T-cell (primary cell): ENCODE measurements at places on chromosomes 1 and 21.
A peak's percentile ranks its signal among the peaks of the same experiment; 100 is the strongest.

DNA sequence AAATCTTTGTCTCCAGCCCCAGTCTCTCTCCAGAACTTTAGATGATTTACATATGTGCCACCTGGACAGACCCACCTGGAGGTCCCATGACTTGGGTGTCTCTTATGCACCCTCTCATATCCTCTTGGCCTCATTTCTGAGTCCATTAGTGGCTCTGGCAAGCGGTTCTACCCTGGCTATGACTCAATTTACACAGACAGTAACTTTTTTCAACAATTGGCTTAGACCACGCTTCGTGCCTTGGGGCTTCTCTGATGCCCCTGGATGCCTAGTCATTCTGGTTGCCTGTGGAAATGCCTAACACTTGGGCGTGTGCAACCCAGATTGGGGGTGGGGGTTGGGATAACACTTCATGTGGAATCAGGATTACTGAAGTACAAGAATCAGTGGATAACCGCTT, 57.1 kb upstream of the GADD45A start:
- DNase-seq: no peak

GRCh38 chr1:97758541-97759057, 162.2 kb downstream of the DPYD start:
- no peak for DNase-seq

DNA sequence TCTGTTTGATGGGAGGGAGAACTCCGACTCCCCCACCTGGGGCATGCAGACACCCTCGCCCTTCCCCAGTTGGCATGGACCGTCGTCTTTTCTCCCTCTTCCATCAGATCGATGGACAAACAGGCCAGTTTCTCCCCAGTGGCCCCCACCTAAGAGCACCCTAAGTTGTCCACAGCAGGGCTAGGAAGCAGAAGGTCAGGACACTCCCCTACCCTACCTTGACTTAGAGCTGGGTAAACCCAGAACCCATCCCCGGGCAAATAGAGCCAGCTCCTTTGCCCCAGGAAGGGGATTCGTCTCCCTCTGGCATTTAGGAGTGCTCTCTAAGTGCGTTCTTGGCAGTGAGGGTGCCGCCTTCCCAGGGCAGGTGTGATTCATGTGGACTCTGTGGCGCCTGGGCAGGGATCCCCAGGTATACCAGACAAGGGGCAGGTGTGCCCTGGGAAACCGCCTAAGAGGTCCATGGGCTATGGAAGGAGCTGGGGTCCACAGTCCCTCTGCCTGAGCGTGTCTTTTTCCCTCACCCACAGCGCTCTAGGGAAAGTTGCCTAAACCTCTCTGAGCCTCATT, 2.7 kb upstream of the RUNX3 start:
- DNase-seq: no peak

- no peak for DNase-seq
Measured at GRCh38 chr1:208851366-208851765, 607.2 kb upstream of the PLXNA2 start.

DNA sequence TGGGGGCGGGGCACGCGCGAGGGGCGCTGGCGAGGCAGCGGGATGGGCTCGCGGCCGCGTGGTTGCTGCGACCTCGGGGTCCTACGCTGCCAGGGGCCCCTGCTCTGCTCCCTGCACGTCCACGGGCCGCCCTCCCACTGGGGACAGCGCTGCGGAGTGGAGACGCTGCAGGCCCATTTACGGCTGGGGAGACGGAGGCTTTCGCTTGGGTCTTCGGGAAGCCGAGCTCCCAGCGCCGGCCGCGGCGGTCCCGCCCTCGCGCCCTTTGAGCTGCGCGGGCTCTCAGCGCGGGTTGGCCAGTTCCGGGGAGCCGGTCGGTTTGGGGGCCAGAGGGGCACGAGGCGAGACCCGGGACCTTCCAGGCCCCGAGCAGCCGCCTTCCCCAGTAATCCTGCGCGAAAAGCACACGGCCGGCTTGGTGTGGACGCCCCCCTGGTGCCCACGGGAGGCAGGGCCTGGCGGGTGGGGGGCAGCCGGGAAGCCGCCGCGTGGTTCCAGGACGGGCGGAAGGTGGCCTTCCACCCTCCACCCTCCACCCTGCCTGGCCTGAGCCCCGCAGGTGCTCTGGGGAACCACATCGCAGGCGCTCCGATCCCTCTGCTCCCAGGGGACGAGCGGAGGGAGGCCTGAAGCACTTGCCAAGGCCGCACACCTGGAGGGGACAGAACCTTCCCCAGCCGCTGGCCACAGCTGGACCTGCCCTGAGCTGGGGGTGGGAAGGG, 570 bp upstream of the PEX10 start:
- DNase-seq: no peak

DNA sequence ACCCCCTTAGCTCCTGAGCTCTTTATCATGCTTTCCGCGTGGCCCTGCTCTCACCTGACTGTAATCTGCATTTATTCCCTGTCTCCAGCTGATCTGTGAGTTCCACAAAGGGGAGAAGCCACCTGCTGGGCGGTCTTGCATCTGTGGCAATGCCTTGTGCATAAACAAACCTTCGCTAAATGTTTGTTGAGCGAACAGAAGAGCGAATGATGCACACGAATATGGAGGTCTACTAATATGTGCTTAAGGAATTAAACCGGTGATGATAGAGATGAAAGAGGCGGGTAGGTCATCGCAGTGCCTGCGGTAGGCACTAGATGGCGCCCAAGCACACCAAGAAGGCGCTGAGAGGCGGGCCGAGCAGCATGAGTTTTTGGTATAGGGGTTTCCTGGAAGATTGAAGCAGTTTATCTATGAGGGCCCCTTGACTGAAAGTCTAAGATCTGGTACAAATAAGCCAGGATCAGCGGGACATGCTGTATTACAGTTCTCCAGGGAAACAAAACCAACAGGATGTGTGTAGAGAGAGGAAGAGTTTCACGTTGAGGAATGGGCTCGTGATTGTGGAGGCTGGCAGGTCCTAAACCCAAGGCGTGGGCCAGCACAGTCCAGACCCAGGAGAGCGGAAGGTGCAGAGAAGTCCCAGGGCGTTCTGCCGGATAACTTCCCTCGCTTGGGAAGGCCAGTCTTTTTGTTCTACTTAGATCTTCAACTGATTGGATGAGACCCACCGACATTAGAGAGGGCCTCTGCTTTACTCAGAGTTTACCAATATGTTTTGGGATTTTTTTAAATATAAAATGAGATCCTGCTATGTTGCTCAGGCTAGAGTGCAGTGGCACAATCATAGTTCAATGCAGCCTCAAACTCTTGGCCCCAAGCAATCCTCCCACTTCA, 34.7 kb downstream of the TOMM20 start:
- peak; percentile 60 for DNase-seq

- DNase-seq: no peak
Measured at GRCh38 chr1:223820971-223821370, 24.8 kb downstream of the TP53BP2 start.

DNA sequence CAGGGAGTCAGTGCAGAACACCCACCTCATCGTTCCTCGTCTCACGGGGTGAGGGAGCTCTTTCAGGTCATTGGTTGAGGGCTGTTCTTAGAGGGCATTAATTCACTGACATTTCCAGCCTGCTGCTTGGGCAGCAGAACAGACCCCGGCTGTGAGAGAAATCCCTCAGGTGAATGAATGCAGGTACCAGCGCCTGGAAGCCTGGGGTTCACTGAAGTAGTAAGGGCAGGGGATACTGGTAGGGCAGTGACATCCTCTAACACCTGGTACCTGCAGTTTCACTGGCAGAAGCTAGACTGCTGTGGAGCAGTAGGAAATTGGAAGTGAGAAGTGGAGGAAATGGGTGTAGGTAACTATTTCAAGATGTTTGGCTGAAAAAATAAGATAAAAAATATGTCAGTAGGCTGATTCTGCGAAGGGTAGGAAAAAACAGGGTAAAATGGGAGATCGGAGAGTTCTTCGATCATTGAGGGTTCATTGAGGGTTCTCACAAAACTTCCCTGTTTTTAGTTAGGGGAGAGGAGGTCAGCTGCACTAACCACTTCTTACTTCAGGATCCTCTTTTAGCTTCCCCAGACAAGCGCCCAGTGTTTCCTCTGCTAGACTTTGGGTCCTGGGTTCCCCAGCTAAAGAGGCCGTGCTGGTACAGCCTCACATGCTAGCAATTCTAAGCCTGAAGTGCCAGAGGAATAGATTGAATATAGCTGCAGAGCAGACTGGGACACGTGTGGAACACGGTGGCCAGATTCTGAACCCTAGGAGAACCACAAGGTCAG, 55.2 kb downstream of the RNF220 start:
- no peak for DNase-seq

GRCh38 chr1:161175771-161176453, 1.4 kb downstream of the B4GALT3 start:
- DNase-seq: no peak

DNA sequence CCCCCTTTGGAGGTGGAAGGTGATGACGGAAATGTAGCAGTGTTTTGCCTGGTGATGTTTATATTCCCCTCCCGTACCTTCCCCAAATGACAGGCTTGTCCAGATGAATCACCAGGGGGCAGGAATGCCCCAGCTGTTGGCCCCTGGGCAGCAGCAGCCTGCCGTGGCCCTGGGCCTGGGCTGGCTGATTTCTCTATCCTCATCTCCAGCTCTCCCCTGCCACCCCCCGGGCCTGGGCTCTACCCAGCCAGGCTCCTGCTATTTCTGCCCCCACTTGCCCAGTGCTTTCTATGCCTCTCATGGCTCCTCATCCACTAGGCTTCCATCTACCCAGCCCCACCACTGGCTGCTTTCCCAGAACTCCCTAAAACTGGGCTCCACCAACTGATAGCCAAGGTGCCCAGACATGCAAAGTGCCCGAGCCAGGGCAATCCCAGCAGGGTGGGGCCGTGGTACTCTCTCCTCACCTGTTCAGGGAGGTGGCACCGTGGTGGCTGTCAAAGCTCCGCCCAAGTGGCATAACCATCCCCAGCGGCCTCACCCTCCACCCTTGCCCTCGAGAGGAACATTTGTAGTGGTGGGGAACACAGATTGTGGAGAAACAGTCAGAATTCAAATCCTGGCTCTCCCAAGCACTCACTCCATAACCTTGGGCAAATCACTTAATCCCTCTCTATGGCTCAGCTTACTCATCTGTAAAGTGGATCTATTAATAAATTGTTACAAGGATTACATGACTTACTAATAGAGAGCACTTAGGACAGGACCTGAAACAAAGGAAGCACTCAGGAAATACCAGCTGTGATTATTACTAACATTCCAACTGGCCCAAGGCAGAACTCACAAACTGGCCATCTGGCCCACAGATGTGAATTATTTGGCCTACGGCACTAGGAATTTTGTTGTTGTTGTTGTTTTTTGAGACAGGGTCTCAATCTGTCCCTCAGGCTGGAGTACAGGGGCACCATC, 12.8 kb upstream of the ECE1 start:
- DNase-seq: no peak

- DNase-seq: no peak
Measured at GRCh38 chr21:46562472-46562871, 42.4 kb downstream of the S100B start.

GRCh38 chr1:75328691-75329090, 194.5 kb downstream of the LHX8 start:
- DNase-seq: no peak

- no peak for DNase-seq
Measured at GRCh38 chr1:99407018-99407417, 142.7 kb downstream of the PLPPR4 start.

DNA sequence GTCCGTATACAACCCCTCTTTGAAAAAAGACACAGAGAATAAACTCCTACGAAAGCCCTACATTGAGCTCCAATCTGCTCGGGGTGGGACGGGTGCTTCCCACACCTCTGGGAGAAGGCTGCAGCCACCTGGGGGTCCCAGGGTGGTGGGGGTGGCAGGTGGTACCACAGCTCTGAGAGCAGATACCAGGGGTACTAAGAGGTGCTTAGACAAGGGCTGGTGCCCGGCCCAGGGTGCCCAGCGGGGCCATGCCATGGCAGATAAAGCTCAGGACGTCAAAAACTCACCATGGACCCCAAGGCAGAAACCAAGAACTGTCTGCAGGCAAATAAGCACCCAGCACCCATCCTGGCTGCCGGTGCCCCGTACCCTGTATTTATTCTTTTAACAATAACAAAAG, 75.1 kb downstream of the SPSB1 start:
- DNase-seq: no peak

DNA sequence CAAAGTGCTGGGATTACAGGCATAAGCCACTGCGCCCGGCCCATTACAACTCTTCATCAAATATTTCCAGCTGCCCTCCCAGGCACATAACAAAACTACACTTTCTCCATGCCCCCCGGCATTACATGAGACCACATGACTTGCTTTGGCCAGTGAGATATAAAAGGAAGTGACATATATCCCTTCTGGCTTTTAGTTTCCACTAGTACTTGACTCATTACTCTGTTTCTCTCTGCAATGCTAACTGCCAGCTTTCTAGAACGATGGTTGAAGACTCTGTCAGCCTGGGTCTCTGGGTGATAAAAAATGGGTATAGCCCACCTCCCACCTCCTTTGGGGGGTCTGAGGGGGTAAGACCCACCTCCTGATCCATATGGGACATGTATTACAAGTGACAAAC, 24.2 kb downstream of the ABL2 start:
- DNase-seq: no peak

GRCh38 chr21:15804247-15805005, 74.6 kb downstream of the USP25 start:
- DNase-seq: no peak

GRCh38 chr1:198132060-198132781, 24.6 kb upstream of the NEK7 start:
- no peak for DNase-seq

DNA sequence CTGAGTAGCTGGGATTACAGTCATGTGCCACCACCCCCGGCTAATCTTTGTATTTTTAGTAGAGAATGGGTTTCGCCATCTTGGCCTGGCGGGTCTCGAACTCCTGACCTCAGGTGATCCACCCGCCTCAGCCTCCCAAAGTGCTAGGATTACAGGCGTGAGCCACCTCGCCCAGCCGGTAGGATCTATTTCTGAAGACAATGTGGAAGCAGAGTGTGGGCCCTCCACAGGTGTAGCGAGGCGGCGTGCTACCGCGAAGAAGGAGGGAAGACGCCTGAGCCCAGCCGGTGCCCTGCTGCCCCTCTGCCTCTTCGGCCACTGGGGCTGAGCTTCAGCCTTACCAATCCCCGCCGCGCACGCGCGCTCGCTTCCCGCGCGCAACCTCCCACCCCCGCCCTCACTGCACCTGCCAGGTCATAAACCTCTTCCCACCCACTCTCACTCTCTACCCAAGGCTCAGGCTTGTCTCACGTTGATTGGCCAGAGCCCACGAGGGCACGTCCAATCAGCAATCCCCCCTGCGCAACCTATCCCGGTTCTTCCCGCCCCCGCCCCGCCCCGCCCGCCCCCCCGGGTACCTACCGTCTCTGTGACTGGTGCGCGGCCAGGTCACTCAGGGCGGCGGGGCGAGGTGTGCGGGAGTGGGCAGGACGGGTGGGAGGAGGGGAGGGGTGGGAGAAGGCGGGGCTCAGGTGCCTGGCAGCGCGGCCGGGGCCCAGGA, 409 bp upstream of the HOOK1 start:
- DNase-seq: peak; percentile 89

- no peak for DNase-seq
Measured at GRCh38 chr1:21866707-21867043, 54.6 kb downstream of the LDLRAD2 start.
